ENCODE measurements at places on chromosomes 11 and 22.

DNA sequence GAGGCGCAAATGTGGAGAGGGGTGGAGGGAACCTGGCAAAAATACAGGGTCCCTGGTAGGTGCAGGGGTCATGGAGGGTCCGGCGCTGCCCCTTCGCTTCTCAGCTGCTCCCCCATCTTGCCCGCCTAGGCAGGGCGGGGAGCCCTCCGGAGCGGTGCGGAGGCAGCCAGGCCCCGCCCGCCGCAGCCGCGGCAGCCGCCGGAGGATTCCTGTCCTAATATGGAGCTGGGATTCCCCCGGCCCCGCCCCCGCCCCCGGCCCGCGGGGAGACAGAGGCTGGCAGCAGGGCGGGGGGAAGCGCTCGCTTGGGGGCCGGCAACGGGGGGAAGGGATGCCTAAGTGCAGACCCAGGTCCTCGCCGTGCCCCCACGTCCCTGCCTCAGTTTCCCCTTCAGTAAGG is 1.0 kb upstream of the NPAS4 start:
- DNase-seq = no peak

GRCh38 chr11:36738292-36738861 is 140.3 kb upstream of the RAG2 start:
- DNase-seq = no peak

- no peak for DNase-seq
These were observed 51.5 kb upstream of the SPATA19 start for GRCh38 chr11:133896642-133897330.

DNA sequence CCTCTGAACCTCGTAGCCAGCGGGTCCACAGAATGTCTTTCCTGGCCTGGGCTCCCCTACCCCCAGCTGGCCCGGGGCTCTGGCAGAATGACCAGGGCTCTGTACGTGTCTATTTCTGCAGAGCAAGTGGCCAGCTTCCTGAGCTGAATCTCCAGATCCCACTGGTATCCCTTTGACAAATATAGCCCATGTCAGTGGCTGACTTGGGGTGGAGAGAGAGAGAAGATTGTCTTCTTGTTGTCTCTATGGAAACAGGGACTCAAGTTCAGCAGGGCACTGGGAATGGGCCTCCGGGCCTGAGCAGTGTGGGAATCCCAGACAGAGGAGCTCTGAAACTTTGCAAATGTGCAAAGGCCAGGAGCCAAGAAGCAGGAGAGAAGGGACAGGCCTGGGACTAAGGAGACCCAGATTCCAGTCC is 33.9 kb downstream of the ANO1 start:
- DNase-seq = no peak

DNA sequence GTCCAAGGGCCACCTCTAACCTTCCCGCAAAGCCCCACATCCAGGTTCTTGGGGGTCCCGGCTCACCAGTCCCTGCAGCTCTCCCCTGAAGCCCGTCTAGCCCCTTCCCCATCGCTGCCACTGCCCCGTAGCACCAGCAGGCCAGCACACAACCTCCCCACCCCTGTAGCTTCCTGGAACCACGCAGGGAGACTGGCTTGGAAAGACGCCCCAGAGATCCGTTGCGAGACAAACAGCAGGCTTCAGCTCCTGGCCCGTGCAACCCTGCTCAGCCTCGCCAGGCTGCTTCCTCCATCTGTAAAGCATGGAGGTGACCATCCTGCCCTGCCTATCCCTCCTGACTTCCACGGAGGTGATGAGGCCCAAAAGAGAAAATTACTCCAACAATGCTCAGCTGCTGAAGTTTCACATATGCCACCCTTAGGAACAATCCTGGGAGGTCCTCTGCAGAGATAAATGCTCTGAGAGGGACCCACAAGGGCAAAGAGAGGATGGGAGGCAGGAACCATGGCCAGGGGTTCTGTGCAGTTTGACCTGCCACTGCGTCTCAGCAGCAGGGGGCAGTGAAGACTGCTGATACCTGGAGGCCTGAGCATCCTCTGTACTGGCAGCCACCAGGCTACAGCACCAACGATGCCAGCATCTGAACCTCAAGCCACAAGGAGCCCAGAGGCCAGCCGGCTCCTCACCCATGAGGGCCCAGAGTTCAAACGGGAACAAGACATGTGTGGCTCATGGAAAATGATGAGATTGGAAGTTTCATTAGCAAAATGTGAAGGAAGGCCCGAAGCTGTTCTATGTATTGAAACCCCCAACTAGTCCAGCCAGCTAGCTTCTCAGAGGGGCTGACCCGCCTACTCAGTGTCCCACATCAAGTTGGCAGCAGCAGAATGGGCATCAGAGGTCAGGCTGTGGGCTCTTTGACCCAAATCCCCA is 16.1 kb downstream of the DGCR2 start:
- peak; percentile 64 for DNase-seq

DNA sequence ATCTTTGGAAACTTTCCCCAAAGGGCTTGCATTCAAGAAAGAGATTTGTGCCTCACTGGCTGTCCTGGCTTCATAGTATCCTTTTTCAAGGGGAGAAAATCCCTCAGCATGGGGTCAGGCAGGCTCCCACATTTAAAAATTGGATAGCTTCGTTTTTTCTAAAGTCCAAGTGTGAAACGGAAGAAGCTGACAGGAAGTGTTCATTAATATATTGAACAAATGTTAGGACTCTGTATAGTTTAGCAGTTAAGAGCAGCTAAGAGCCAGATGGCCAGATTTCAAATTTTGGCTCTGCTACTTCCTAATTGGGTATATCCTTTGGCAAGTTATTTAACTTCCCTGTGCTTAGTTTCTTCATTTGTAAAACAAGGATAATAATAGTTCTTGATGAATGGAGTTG is 354.9 kb upstream of the FAT3 start:
- no peak for DNase-seq

DNA sequence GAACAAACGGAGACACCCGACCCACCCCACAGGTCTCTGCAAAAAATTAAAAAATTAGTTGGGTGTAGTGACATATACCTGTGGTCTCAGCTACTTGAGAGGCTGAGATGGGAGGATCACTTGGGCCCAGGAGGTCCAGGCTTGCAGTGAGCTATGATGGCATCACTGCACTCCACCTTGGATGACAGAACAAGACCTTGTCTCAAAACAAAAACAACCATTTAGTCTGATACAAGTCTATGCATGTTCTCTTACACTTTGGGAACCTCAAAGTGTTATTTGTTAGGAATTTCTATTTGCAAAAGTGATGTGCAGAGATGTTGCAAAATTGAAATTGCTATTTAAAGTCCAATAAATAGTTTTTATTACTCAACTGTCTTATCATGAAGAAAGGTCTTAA is 14.3 kb downstream of the ATG13 start:
- no peak for DNase-seq

- no peak for DNase-seq
These were observed 162.7 kb downstream of the BARX2 start for GRCh38 chr11:129538323-129538722.

DNA sequence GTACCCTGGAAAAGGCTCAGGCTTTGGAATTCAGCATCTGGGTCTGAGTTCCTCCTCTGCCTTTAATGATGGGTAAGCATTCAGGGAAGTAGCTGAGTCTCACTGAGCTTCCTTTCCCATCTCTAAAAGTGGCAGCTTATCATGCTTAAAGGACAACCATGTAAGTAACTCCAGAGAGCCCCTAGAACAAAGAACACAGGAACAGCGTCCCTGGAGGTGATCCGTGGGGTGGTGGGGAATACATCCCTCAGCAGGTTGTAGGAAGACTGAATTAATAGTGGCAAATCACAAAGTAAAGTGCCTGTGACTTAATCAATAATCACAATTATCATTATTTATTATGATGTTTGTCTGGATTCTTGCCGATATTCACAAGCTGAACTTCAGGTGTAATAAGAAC is 114.7 kb upstream of the ISX start:
- no peak for DNase-seq

- no peak for DNase-seq
These were observed 6.3 kb downstream of the MMP3 start for GRCh38 chr11:102837156-102837555.

DNA sequence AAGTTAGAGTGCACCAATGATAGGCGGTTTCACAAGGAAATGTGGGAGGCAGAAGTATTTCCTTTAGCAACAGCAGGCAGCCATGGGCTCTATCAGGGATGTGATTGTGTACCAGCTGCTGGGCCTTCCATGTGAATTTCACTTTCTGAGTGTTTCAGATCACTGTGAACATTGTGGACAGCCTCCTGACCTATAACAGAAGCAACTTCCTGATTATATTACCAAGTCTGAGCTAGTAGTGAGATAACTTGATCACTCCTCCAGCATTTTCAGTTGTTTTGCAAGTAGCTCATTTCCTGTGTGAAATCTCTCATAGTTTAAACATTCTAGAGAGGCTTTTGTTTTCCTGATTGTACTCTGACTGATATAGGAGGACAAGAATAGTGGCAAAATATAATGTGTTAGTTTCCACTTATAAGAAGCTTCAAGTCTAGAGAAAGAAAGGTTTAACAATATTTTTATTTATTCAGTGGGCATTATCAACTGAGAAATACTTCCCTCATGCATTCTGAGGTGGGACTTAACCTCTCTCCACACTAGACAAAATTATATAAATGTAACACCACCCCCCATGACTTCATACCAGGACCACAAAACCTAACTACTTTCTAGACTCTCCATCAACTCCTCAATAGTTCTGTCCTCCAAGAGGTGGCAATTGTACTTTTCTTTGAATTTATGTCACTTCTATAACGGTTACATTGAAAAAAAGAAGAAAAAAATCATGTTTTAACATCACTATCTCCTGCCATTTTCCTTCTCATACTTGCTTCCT is 184.2 kb upstream of the LUZP2 start:
- DNase-seq = no peak

- no peak for DNase-seq
These were observed 5.4 kb upstream of the PAX6 start for GRCh38 chr11:31816468-31817053.

DNA sequence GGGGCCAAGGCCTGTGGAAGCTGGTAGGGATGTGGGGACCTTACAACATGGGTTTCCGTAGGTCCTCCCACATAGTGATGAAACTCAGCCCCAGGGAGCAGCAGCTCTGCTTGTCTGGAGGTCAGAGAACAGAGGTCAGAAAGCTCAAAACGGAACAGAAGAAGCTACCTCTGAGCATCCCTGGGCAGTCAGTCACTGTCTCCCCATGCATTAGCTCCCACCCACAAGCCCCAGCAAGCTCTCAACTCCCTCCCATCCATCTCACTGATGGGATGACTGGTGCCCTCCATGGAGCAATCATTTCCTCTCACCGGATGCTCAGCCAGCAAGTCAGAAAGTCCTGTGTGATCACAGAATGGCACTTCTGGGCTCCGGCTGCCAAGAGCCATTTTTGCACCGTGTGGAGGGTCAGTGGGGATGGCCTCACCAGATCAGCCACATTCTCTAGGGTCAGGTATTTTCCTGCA is 1.9 kb downstream of the TPP1 start:
- DNase-seq = no peak

GRCh38 chr22:50014655-50015401 is 2.3 kb upstream of the IL17REL start:
- DNase-seq = no peak

DNA sequence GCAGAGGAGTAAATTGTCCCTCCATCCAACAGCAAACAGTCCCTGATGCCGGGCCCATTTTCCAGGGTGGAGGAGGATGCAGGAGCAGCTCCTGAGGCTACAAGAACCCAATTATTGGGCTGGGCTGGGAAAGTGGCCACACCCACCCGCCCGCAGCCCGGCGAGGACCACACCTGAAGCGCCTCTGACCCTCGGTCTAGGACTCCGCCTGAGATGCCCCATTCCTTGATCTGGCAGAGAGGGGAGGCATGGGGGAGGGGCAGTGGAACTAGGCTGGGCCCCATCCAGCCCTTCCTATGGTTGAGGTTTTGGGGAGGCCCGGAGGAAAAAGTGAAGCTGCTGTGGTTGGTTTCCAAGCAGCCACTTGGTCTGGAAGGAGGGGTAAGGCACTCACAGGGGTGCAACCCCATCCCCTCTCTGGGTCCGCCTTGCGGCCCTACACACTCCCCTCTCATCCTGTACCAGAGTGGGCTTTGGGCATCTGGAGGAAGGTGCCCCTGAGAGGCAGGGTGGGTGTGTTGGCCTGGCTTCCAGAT is 2.4 kb upstream of the LGALS1 start:
- no peak for DNase-seq

DNA sequence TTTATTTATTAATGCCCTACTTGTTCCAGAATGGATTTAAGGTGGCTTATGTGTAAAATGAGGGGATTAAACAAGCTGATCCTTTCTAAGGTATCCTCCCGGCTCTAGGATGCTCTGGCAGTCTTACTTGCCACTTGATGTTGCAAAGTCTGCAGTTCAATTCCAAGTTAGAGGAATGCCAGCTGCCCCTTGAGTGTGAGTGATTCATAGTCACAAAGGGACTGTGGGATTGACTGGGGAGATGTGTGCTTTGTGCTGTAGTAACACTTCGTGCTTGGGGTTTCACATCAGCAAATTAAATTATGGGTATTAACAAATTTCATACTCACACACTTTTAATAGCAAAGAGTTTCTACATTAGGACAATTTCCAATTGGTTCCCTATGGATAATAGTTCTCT is 550.8 kb upstream of the CADM1 start:
- DNase-seq = no peak

DNA sequence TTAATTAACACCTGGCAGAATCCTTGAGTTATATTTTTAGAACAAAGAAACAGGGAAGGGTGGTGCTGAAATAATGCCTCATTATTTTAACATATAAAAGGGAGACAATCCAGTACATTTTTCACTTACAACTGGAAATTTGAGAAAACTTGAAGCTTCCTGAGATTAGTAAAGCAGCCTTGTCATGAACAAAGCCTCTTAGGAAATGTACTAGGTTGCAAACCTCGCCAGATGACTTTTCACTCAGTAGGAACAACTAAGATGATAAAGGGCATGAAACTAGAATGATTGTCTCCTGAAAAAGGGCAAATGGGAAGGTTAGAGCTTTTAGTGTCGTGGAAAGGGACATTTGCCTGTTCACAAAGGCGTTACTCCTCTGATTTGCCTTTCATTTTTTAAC is 289.6 kb downstream of the ETS1 start:
- DNase-seq = no peak

- DNase-seq = no peak
These were observed 28.0 kb downstream of the OR5B17 start for GRCh38 chr11:58330861-58331260.

DNA sequence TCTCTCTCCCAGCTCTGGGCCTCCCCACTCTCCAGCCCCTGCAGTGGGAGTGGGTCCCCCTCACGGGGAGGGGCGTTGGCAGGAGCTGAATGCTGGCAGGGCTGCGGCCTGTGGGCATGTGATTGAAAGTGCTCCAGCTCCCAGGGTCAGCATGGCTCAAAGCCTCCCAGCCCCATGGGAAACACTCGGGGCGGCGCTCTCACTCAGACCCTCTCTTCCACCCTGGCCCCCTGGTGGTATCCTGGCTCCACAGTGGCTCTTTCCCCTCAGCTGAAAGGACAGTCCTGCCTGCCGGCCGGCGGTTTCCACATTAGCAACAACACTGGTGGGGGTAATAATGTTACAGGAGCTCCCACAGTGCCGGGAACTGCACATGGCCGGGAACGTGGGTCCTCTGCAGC is 35.5 kb downstream of the POLR3H start:
- no peak for DNase-seq

GRCh38 chr11:8178297-8178696 is 9.5 kb upstream of the RIC3 start:
- no peak for DNase-seq

GRCh38 chr11:87572881-87573280 is 535.1 kb downstream of the TMEM135 start:
- DNase-seq = no peak
